ENCODE measurements at places on chromosomes 6 and 20.

DNA sequence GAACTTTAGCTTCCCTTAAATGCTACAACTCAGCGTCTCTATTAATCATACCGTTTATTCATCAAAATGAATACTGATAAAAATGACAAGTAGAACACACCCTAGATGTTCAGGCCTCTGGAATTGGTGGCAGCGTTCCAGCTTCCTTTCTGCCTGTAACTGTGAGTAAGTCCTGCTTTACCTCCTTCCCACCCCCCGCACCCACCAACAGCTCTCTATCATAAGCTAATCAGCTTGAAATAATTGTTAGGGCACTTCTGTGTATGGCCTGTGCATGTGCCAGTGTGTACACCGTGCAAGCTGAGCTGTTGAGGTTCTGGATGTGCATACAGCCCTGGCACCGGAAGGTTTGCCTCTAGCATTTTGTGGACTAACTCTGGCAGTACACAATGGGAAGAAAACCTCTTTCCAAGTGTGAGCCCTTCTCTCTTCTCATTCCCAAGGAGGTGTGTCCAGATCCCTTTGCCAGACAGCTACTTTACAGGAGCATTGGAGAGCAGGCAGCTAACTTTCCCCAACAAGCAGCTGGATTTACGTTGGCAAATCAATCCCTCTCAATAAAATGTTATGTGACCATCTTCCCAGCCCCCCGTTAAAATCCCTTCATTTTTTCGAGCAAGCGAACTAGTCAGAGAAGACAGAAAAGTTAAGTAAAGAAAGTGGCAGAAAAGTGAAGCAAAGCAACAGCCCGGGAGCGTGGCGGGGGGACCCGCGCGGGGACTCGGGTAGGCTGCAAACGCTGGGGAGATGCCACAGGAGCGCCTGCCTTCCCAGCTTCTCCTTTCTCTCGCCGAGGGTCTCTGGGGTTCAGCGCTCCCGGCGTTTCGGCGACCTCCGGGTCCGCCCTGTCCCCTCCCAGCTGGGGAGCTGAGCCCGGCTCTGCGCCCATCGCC lies 803 bp upstream of the ADGRG6 start:
- no peak for DNase-seq

DNA sequence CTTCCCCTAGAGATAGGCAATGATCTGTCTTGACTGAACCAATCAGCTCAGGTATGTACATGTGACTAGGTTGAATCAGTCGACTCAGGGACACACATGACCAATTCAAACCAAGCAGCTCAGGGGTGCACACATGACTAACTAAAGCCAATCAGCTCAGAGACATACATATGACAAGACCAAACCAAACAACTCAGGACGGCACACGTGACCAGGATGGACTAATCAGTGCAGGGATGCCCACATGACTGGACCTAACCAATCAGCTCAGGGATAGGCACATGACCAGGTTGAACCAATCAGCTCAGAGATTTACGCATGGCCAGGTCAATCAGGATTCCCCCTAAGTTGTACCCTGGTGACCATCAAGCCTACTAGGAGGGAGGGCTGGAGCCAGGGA lies 310.3 kb downstream of the CDH26 start:
- no peak for DNase-seq

DNA sequence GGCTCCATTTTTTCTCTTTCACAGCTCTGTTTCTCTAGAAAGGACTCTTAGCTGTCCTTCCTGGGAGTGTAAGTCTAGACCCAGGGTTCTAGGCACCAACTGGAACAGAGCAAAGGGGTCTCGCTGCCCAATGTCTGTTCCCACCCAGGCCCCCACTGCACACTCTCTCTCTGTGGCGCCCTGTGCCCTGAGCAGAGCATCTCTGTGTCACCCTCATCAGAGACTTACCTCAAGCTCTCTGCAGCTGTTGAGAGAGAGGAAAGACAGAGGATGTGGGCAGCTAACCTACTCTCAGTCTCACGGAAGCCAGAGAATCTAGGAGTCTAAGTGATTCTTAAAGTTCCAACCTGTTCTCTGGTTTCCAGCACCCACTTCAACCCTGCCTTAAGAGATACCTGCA lies 9.5 kb downstream of the NCR2 start:
- DNase-seq, result peak; percentile 51

DNA sequence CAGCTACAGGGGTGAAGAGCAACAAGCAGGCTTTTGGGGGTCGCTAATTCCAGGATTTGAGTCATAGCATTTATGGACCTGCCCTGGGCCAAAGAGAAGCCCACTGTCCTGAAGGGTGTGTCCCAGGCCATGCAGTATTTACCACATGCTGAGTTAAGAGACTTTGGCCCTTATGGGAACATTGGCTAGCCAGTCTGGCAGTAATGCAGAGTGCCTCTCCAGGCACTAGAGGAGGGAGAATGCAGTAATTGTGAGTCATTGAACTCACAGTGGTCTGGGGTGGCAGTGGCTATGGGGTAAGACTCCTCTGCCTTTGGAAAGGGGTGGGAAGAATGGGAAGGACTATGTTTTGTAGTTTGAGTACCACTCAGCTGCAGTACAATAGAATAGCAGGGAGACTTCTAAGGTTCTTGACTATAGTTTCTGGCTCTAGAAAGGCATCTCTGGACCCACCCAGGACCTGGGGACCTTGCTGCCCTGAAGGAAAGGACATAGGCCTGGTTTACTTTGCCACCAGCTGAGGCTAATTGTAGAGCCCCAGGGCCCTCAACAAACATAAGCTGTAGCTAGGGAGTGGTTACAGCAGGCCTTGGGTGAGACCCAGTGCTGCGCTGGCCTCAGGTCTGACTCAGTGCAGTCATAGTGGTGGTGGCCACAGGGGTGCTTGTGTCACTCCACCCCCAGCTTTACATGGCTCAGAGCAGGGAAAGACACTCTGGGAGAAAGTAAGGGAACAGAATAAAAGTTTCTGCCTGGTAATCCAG lies 520.9 kb downstream of the HTR1B start:
- no peak for DNase-seq

GRCh38 chr6:45838996-45839395 lies 176.7 kb downstream of the CLIC5 start:
- no peak for DNase-seq

- DNase-seq, result no peak
Measured at GRCh38 chr20:13665709-13666395, 27.1 kb upstream of the TASP1 start.

GRCh38 chr6:14120546-14120945 lies 3.0 kb downstream of the CD83 start:
- no peak for DNase-seq
